Activated naive CD8-positive, alpha-beta T cell treated with anti-CD3 and anti-CD28 coated beads, Interleukin-2, amount 50 U/mL, for 16 hours (primary cell): ENCODE measurements at places on chromosomes 12 and 14.

DNA sequence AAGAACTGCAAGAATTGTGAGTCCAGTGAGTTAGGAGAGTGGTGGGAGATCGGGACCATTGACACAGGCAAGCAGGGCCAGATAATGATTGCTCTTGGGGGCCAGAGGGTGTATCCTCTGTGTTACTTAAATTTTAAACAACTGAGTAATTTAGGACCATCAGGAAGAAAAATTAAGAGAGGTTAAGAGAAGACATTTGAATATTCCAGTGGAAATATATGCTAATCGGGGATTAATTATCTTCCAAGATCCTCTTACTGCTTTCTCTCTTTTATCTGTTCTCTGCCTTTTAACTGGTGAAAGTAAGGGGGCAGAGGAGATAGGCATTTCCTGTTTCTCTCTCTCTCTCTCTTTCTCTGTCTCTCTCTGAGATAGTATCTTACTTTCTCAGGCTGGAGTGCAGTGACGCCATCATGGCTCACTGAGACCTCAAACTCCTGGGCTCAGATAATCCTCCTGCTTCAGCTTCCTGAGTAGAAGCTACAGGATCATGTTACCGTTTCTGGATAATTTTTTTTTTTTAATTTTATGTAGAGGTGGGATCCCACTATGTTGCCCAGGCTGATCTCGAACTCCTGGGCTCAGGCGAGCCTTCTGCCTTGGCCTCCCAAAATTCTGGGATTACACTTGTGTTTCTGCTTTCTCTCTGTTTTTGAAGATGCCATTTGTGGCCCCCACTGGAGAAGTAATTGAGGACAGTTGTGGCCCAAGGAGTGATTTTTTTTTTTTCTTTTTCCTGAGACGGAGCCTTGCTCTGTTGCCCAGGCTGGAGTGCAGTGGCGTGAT is 85.1 kb downstream of the DIP2B start:
- DNase-seq, result no peak

- DNase-seq, result no peak
Measured at GRCh38 chr12:1464925-1465324, 129.5 kb downstream of the FBXL14 start.

DNA sequence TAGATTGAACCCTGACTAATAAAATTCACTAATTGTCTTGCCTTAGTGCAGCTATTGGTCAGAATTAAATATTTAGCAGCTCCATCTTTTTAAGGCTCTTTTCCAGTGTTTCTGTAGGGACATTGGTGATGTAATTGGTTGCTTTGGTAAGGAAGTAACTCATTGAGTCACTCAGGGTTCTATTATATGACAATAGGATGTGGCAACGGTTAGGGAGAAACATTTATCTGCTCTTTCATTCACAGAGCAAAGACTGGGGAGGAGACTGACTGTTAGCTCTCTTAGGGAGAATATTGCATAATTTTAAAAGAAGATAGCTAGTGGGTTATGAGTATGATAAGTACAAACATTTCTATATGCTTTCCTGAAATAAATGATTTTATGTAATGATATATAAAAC is 616.5 kb downstream of the TRHDE start:
- DNase-seq, result no peak

GRCh38 chr12:44098786-44099185 is 262.9 kb downstream of the TMEM117 start:
- DNase-seq, result no peak

DNA sequence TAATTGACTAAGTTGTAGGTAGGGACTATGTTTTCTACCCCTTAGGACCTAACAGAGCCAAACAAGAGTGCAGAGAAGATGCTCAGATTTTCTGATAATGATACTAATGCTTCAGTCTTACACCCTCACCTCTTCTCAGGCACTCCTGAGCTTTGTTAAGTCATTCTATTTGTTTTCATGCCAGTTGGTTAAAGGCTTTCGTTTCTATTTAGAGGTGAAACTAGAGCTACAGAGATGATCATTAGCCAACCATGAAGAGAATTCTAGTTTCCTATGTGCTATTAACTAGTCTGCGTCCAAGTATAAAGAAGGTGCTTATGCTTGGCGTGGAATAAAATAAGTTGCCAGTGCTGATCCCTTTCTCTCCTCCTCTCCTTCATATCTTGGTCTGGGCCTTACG is 34.6 kb upstream of the PYGL start:
- DNase-seq, result no peak

DNA sequence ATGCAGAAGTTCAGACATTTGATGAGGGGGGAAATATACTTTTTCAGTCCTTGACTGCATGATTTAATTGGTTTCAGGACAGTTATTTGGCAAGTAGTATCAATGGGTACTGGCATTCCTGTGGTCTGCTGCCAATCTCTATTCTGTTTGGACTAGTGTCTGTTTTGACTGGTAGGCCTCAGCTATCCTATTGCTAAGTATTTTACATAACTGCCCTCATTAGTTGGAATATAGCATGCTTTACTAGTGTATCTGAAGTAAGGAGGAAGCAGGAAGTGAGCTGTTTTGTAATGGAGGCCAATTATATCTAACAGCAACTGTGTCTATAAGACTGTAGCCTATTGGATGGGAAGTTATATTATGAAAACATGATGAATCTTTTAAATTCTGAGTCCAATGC is 104.3 kb downstream of the FLRT2 start:
- DNase-seq, result no peak

DNA sequence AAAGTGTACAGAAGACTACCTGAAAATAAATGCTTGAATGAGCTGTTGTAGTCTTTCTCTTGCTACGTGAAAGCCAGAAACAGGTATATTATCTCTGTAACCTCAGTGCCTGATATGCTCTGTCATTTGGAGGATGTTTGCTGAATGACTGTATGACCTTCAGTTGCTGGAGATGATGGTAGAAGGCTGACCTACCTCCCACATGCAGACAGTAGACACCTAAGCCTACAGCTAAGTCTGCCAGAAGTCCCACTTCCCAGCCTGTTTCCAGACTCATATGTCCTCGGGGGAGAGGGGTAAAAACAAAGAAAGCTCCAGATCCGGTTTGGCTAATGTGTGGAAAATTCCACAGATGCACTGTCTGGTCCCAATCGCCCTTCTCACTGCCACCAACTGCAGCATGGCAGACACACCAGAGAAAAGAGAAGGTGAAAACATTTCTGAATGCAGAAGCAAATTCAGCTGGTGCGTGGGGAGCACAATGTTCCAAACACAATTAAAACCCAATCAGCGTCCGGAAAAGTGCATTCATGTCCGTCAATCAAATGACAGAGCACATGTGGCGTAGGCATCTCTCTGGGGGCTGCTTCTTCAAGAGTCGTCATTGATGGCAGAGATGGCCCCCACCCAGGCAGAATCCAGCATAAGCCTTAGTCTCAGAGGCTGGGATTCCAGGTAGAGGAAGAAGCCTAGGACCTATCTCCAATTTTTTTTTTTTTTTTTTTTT is 76.3 kb upstream of the TBX3 start:
- DNase-seq, result no peak

DNA sequence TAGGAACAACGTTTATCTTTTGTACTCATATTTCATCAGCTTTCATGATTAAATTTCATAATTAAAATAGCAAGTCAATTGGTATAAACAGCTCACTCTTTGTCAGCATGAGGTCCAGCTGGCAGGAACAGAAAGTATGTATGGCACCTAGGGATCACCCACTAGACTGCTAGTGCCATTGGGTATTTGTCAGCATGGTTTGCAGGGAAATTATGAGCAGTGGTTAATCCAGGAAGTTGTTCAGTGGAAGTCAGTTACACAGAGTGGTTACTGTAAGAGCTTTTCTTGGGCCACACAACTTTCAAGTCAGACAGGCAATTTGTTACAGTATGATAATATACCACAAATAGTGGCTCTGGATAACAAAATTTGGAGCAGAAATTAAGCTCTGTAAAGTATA is 340.3 kb upstream of the RGS6 start:
- DNase-seq, result no peak

- DNase-seq, result no peak
Measured at GRCh38 chr12:117889098-117889497, 79.7 kb downstream of the KSR2 start.

- no peak for DNase-seq
Measured at GRCh38 chr12:102797528-102797927, 119.5 kb downstream of the PAH start.

DNA sequence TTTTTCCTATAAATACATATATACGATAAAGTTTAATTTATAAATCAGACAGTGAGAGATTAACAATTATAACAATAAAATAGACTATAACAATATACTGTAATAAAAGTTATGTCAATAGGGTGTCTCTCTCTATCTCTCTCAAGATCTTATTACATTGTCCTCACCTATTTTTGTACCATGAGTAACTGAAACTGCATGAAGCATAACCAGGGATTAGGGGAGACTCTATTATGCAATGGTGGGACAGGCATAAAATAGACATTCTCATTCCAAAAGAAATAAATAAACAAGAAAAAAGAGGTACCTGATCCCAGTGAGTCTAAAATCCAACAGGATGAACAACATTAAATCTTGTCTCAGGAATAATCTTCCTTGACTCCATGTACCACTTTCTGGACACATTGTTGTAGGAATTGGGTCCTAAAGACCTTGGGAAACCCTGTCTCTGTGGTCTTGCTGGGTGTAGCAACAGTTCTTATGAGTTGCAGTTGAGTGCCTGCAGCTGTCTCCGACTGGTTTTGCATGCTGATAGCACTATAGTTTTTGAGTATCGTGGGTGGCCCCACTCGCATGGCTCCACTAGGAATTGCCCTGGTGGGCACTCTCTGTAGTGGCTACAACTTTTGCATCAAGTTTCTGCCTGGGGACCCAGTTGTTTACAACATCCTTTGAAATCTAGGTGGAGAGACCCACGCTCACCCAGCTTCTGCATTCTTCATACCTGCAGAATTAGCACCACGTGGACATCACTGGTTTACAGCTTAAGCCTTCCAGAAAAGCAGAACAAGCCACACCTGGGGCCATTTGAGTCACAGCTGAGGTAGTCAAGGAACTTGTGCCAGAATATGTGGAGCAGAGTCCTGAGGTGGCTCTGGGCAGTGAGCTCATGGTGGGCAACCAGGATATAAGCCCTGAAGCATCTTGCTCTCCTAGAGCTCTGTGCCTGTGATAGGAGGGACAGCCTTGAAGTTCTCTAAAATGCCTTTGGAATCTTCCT is 204.7 kb downstream of the KITLG start:
- DNase-seq, result no peak

- no peak for DNase-seq
Measured at GRCh38 chr12:76037130-76038103, 5.8 kb upstream of the PHLDA1 start.

- no peak for DNase-seq
Measured at GRCh38 chr12:52148464-52149181, 43.2 kb downstream of the KRT80 start.

DNA sequence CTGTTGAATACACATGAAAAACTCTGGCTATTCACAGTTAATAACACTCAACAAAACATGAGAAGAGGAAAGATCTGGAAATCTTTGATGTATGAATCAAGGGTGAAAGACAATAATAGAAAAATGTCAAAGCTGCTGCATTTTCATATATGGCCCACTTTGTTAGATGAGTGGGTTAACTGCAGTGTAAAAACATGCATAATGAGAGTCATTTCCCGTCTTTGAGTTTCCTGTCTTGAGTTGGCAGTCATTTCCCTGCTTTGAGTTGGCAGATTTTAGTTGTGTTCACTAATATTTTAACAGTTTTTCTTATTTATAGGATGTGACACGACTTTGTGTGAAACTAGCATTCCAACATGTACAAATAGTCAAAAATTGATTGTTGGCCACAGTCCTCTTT is 87.9 kb upstream of the PTPRQ start:
- no peak for DNase-seq
